Activated naive CD4-positive, alpha-beta T cell (primary cell): ENCODE measurements at places on chromosomes 3 and 15.

DNA sequence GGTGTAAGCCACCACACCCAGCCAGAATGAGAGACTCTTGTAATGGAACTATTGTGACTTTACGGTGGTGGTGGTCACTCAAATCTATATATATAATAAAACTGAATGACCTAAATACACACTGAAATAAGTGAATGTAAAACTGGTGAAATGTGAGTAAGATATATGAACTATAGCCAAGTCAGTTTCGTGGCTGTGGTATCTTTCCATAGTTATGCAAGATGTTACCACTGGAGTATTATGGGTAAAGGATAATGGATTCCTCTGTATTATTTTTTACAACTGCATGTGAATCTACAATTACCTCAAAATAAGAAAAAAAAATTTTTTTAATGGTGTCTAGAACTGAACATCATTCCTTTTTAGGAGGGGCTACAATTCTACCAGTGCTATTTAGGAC lies 21.9 kb downstream of the PIK3CB start:
- DNase-seq: no peak

DNA sequence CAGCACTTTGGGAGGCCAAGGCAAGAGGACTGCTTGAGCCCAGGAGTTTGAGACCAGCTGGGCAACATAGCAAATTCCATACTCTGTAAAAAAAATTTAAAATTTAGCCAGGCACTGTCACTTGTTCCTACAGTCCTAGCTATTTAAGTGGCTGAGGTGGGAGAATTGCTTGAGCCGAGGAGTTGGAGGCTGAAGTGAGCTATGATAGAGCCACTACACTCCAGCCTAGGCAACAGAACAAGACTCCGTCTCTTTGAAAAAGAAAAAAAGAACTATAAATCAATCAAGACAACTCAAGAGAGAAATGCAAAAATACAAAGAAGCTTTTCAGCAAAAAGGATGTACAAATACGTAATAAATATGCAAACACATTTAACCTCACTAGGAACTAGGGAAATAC lies 78.8 kb downstream of the TJP1 start:
- DNase-seq: no peak

DNA sequence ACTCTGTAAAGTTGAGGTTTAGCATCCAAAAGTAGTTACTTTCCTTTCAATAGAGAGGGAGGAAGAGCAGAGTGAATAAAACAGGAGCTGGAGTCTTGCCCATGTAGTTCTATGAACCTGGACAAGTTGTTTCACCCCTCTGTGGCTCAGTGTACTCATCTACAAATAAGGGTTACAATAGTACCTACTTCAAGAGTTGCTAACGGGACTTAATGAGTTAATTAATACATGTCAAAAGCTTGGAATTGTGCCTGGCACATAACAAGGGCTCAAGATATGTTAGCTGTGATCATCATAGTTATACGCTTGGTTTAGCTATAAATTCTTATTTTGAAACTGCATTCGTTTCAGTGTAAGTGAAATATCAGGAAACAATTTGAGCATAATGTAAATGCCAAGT lies 388.5 kb upstream of the THBS1 start:
- no peak for DNase-seq

GRCh38 chr3:160951642-160952487 lies 153.3 kb downstream of the B3GALNT1 start:
- DNase-seq: no peak

DNA sequence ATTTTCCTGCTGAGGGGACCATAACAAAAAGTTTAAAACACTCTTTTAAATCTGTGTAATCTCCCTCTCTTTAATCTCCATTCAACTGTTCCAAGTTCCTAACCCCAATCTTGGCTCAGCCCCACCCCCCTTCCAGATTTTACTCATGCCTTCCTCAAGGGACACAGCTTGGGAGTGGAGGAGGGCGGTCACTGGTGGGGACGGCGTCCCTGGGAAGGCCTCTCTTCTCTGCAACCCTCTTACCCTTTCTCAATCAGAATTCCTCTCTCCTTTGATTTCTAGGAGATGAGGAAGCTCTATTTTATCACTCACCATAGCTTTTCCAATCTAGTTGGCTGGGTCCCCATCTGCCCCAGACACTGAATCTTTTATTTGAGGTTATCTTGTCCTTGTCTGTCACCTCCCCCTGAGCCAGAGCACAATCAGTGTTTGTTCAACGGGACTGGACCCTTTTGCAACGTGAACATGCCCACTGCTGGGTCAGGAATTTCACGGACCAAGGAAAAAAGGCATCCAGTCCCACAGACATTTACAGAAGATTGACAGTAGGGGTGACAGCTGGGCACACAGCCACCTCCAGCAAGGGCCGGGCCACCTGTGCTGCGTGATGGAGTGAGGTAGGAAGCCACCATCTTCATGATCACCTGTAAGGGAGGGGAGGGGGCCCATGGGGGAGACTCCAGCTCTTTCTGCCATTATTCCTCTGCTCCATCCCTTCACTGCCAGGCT lies 84.0 kb upstream of the HERC1 start:
- DNase-seq: no peak

DNA sequence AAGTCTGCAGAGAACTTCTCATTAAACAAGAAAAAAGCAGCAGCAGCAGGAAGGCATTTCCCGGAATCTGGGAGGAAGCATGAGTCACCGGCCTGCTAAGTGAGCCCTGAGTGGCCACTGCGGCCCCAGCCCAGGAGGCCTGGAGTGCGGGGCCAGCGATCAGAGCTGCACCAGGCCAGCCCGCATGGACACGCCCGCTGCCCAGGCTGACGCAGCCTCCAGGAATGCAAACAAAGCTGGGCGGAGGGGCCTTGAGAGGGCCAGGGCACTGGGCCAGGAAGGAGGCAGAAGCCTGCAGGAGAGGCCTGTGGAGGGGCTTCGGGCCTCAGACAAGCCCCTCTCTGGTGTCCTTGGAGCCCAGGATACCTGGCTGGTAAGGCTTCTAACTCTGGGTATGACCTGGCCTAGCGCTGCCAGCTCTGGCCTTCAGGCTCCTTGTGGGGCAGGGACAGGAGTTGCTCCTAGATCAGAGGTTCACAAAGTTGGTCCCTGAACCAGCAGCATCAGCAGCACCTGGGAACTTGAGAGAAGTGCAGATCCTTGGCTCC lies 101.2 kb downstream of the SMAD6 start:
- no peak for DNase-seq

DNA sequence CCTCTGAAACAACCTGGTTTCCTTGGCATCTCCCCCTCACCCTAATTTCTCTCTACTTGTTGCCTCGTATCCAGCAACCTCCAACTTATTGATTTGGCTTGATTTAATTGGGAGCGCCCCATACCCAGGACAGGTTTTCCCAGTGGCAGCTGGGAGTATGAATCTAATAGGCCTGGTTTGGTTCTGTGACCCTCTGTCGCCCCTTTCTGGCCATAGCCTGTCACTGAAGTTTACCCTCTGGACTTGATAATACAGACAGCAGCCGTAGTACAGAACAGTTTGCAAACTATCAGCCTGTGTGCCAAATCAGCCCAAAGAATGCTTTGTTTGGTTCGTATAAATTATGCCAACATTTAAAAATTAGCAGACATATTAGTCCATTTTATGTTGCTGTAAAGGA lies 525.1 kb upstream of the GOLIM4 start:
- DNase-seq: no peak

DNA sequence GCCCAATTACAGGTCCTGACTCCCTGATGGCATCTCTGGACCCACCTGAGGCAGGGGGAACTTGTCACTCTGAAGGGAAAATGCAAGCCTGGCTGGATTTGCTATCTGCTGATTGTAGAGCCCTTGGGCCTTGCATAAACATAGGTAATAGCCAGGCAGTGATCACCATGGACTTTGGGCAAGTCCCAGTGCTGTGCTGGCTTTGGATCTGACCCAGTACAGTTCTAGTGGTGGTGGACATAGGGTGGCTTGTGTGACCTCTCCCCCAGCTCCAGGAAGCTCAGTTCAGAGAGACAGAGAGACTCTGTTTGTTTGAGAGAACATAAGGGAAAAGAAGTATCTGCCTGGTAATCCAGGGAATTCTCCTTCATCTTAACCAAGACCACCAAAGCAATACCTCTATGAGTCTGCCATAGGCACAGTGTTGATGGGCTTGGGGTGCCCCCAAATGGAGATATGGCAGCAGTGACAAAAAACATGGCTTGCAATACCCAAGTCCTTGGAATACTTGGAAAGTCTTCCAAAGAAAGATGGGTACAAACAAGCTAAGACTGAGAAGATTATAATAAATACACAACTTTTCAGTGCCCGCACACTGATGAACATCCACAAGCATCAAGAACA lies 348.5 kb downstream of the PYDC2 start:
- DNase-seq: no peak

DNA sequence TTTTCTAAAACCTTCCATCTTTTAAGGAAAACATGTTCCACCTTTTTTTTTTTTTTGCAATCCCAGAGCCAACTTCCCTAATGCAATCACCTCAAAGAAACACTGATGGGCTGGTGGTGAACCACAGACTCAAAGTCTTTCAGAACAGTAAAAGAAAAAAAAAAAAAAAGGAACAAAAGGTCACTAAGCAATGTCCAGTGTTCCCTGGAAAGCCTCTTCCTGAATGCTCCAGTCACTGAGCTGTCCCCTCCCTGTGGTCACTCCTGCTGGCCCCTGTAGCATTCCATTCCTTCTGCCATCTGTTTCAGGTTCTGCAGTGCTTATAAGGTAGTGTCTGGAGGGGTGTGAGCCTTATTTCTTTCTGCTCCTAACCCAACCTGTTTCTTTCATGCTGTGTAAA lies 53.3 kb downstream of the AAGAB start:
- DNase-seq: no peak

GRCh38 chr3:161552984-161553560 lies 56.5 kb downstream of the OTOL1 start:
- DNase-seq: no peak

- DNase-seq: no peak
Observed at GRCh38 chr3:62132027-62132602, 241.2 kb downstream of the FEZF2 start.

- DNase-seq: no peak
Observed at GRCh38 chr15:52193791-52194190, 2.6 kb upstream of the GNB5 start.

DNA sequence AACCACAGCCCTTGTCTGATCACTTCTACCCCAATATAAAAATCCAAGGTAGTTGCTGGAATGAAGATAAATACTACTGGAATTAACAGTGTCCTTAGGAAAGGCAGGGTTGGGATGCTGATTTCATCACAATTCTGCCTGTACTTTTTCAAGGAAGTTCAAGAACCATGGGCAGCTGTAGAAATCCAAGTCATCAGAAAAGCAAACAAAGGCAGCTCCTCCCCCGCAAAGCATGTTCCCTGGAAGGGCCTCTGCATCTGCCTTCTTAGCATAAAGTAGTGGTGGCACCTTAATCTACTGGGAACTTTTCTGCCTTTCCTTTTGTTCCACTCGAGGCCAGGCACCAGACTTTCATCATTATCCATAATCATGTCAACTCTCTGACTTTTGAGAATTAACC lies 54.4 kb downstream of the ERC2 start:
- DNase-seq: no peak

- DNase-seq: no peak
Observed at GRCh38 chr3:17946619-17947018, 204.2 kb upstream of the TBC1D5 start.

GRCh38 chr3:34504775-34505174 lies 706.3 kb downstream of the PDCD6IP start:
- DNase-seq: no peak

DNA sequence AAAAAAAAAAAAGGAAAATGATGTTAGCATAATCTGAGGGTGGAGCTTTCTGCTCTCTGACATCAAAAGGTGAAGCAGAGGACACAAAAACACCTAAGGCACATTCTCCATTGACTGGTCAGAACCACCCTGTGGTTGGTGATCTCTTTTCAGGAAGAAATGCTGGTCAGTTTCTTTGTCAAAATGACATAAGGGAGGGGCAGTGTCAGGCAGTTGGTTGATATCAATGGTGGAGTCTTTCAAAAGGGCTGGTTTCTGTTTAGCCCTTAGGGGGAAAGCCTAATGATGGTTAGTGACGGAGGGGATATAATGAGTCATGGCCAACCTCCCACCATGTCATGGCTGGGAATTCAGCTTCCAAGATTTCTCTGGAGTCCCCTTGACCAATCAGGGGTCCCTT lies 185.9 kb upstream of the GBE1 start:
- DNase-seq: no peak

- DNase-seq: no peak
Observed at GRCh38 chr15:70486451-70487386, 276.6 kb downstream of the UACA start.

GRCh38 chr3:86147119-86147518 lies 843.8 kb downstream of the VGLL3 start:
- no peak for DNase-seq

- DNase-seq: no peak
Observed at GRCh38 chr3:61803983-61804382, 242.6 kb downstream of the PTPRG start.

- DNase-seq: no peak
Observed at GRCh38 chr3:138775254-138775595, 59.5 kb downstream of the PIK3CB start.

DNA sequence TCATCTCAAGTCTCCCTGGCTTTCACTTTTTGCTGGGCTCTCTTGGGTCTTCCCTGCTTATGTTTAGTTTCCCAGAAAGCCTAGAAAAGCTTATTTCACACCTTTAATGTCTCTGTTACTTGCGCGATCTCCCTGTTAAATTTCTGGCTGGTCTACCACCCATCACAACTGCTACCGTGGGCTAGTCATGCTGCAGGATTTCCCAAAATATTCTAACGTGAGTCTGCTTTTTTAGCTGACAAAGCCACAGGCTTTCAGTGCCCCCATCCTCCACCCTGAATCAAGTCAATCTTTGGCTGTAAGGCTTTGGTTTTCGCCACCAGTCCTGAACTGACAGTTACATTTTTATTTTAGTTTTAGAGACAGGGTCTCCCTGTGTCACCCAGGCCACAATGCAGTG lies 74.1 kb downstream of the SUMF1 start:
- no peak for DNase-seq

DNA sequence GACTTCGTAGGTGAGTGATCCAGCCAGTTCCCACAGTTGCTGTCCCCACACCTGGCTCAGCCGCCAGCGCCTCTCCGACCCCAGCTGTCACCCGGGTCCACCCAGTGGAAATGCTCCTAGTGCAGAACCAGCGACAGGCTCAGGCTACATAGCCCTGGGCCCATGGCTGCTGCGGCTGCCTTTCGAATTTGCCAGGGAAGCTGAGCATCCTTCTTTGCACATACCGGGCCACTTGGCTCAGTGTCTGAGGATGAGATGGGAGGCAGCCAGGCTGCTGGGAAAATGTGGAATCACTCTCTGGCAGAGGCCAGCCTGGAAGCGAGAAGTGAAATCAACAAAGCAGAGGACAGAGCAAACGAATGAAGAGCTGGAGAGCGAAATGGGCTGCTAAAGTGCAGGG lies 80.1 kb downstream of the ST8SIA2 start:
- DNase-seq: no peak
